ENCODE measurements at places on chromosomes 2 and 18.
A peak's percentile ranks its signal among the peaks of the same experiment; 100 is the strongest.

DNA sequence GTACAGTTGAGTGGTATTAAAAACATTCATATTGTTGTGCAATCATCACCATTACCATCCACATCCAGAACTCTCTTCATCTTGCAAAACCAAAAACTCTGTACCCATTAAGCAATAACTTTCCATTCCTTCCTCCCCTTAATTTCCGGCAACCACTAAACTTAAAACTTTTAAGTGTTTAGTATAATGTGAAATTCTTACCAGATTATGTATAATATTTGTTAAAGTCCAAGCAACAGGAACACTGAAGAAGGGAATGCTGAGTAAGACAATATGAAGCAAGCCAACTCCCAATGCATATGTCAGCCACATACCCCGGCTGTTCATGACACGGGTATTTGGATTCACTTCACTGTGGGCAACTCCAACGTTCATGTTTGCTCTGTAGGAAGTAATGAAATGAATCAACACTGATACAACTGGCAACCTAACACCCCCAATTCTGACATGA is 1.9 kb downstream of the ORMDL1 start:
- DNase-seq = no peak

DNA sequence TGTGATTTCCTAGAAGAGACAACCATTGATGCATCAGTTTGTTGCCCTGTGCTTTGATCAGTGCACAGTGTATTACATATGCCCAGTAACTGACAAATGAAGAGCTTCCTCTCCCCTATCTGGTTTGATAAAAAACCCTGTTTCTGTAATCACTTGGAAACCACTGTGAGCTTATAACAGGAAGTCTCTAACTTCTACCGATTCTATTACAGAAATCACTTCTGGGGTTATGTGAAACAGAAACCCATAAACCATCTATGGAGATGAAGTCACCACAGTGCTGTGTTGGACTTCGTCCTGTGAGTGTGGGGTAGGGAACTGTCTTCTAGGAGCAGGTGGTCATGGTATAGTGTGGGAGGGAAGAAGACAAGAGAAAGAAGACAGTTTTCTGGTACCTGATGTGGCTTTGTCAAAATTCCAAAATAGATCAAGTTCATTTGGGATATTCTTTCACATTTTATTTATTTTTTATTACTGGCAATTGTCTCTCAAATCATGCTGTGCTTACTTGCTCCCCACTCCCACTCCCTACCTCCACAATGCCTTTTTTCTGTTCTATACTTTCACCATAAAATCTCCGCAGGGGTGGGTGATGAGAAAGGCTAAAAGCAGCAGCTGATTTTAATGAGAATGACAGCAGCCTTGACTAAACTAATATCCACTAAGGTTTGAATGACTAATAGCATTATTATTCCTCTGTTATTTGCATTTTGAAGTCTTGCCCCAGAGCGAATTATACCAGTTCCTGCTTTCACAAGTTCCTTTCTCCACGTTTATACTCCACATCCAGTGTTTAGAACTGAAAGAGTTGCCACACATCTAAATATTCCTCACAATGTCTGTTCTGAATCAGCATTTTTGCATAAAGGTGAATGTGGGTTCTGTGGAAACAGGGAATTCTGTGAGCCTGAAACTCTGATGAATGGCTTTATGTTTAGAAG is 41.7 kb upstream of the RND3 start:
- DNase-seq = no peak

DNA sequence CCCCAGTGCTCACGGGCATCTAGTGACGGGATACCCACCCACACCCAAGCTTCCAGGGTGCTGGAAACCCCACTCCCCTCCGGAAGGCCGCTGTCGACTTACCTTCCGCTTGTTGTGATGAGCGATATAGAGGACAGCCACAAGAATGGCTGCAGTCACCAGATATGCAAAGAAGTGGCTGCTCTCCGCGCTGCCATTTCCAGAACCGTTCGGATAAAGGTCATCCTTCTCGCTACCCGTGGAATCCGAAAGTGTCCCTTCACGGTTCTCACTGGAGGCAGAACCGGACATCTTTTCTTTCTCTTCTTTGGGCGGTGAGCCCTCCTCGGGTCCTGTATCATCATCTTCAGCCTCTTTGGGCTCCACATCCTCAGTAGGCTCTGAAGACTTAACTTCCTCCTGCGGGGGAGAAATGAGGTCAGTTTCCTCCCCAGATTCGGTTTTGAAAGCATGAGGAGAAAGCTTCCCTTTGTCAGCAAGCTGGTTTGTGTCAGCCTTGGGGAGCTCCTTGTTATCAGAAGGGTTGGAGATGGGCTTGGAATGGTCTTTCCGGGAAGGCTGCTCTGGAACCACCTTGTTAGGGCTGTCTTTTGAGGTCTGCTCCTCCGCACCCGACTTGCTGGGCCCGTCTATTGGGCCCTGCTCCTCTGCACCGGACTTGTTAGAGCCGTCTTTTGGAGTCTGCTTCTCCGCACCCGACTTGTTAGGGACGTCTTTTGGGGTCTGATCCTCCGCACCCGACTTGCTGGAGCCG is 1.2 kb downstream of the TGOLN2 start:
- DNase-seq = peak; percentile 47

DNA sequence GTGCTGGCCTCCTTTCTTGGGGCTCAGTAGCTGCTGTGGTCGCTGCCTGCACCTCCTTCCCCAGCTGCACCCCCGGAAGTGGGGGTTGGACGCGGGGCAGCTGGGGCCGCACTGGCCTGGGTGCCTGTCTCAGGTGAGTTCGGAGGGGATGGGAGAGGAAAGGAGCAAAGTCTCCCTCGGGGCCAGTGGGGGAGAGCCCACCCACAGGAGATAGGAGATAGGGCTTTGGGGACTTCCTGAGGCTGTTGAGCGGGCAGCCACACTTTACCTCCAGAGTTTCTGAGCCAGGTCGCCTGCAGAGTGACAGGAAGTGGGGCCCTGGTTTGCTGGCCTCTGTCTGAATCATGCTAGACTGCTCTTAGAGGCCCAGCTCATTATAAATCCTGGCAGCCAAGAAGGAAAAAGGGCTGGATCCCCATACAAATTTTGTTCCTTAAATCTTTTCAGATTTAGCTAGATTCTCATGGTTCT is 8.1 kb downstream of the MBP start:
- peak; percentile 48 for DNase-seq

GRCh38 chr2:7428454-7429204 is 511.4 kb downstream of the RNF144A start:
- no peak for DNase-seq
